NCI-H510A (cell line): ENCODE measurements at places on chromosomes 11 and 22.

DNA sequence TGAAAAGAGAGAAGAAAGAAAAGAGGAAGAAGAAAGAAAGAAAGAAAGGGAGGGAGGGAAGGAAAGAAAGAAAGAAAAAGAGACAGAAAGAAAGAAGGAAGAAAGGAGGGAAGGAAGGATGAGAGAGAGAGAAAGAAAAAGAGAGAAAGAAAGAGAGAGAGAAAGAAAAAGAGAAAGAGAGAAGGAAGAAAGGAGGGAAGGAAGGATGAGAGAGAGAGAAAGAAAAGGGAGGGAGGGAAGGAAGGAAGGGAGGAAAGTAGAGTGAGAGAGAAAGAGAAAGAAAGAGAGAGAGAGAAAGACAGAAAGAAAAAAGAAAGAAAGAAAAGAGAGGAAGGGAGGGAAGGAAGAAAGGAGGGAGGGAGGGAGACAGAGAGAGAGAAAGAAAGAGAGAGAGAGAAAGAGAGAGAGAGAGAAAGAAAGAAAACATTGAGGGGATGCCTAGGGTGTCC, 11.5 kb upstream of the RAC2 start:
- DNase-seq: no peak

GRCh38 chr11:9066433-9066925, 24.9 kb downstream of the SCUBE2 start:
- DNase-seq: no peak

DNA sequence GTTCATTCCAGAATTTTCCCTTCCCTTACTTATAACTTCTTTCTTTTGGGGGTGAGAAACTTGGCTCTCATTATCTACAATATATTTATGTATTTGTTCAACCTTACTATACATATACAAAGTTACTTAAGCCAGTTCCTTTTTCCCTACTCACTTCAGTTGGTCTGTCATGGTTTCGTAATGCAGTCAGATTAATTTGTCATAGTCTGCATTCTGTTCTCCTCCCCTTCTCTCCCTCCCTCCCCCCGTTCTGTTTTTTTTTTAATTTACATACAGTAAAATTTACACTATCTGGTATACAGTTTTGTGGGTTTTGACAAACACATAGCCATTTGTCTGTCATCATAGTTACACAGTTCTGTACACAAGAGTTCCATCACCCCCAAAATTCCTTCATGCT, 71.8 kb upstream of the ADORA2A start:
- no peak for DNase-seq

DNA sequence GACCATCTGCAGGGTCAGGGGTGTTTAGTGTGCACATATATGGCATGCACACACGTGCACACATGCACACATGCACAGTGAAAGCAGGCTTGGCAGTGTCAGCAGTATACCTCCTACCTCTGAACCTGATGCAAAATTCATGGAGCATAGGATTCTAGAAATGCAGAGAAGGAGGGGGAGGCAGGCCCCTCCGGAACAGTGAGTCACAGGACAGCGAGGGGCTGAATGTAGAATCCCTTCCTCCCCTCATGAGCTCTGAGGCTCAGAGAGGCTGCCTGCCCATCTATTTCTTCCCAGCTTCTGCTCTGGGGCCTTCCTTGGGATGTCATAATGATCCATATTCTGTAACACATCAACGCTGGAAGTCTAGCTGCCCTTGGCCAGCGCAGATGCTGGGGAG, 66.7 kb upstream of the NECTIN1 start:
- no peak for DNase-seq

GRCh38 chr11:8386134-8386864, 122.6 kb upstream of the LMO1 start:
- no peak for DNase-seq

DNA sequence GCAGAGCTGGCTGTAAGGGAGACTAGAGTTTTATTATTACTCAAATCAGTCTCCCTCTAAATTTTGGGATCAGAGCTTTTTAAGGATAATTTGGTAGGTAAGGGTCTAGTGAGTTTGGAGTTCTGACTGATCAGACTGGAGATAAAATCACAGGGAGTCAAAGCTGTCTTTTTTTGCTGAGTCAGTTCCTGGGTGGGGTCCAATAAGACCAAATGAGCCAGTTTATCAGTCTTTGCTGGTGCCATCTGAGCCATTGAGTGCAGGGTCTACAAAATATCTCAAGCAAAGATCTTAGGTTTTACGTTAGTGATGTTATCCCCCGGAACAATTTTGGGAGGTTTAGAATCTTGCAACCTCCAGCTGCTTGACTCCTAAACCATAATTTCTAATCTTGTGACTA, 935.1 kb upstream of the RAG2 start:
- no peak for DNase-seq

DNA sequence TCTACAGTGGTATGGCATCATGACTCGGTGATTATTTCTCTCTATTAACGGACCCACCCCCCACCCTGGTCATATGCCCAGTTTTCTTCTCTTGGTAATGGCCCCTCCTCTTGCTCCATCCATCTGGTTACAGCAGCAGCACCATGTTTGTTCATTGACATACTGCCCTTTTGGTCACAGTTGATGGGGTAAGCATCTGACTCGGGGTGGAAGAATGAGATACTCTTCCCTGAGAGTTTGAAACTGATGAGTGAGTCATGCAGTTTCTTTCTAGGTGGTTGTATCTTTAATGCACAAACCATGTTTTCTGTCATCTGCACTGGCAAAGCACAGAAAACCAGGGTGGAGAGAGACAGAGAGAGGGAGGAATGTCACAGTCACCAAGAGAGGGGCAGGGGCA, 126.0 kb downstream of the SYN3 start:
- no peak for DNase-seq

- no peak for DNase-seq
Measured at GRCh38 chr11:125188021-125188420, 23.5 kb downstream of the PKNOX2 start.

- DNase-seq: no peak
Measured at GRCh38 chr11:107931206-107931605, 3.0 kb downstream of the RAB39A start.

GRCh38 chr11:76073724-76074123, 132.6 kb downstream of the WNT11 start:
- DNase-seq: no peak

DNA sequence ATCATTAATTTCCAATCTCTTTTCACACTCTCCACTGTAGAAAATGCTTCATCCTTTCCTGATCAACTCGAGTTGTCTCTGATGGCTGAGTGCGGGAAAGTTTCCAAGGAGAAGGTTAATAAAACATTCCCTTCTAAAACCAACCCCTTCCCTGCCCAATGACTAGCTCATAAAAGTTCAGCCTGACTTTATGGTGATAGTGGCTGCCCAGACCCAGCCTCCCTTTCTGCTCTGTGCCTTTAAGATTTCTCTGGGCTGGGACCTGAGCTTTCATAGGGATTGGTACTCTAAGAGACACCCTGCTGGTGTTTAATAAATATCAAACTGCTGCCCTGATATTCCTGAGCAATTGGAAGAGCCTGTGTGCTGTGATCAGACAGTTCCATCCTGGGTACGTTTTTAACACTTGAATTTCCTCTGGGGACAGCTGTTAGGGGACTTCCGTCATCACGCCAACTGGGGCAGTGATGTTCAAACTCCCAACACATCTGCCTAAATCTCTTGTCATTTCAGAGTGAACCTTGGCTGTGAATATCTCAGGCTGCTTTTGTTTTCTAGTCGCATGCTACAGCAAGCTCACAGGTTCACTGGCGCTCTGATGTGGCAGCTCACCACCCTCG, 195.0 kb upstream of the KIRREL3 start:
- no peak for DNase-seq

DNA sequence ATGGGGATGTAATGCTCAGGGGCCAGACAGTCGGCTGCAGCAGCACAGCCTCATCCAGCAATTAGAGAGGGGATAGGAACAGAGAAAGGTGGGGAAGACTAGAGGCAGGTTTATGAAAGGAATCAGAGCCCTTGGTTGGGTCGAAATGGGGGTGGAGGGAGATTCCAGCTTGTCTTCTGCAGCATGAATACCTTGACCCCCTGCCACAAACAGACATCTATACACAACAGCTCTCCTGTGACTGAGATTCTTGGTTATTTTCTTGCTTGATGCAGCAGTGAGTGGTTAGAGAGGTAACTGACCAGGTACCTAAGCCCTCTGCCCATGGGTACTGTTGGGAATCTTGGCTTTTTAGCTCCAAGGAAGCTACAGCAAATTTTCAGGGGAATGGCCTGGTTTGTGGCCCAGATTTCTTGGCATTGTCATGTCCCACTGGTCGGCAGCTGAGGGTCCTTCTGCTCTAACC, at the start of gene TRIM49D1:
Gene TRIM49D1, minus strand, starts transcription at position 51 of the 466 bp plus-strand sequence. CDS start 4,535 bp downstream, outside the sequence.
- DNase-seq: no peak

GRCh38 chr11:126890561-126890960, 110.0 kb downstream of the KIRREL3 start:
- DNase-seq: no peak

- no peak for DNase-seq
Measured at GRCh38 chr11:84558085-84558905, 1068.8 kb downstream of the DLG2 start.

DNA sequence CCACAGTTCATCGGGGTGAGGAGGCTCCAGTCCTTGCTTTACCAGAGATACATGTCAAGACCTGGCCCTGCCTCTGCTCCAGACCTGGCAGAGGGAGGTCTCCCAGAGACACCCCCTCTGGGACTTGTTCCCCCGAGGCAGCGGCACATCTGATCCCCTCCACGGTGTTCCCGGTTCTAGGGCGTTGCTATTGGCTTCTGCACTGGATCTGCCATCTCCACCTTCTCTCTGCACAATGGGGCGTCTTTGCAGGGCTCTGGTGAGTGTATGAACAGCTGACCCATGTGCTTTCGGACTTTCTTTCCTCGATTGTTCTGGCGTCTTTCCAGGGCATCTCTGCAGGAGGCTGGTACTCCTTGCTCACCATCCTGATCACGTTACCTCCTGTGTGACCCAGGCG, 930.4 kb downstream of the TBC1D22A start:
- DNase-seq: no peak

DNA sequence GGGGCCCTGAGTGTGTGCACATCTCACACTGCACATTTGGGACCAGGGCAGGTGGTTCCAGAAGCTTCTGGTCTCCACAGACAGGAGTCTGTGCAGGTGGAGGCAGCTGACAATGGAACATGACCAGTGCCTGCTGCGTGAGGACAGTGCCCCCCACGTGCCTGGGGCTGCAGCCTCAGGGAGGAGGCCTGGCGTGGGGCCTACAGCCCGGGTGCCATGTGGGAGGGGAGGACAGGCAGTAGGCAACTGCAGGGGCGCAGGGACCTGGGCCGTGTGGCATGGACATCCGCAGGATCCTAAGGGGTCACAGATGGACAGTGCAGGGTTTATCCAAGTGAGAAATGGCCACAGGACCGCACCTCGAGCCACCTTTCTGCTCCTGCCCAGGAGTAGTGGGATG, 28.8 kb downstream of the TSPAN4 start:
- DNase-seq: no peak

- DNase-seq: peak; percentile 37
Measured at GRCh38 chr22:50613291-50613981, 12.8 kb downstream of the MAPK8IP2 start.

- DNase-seq: no peak
Measured at GRCh38 chr11:120985718-120986569, 38.0 kb upstream of the TBCEL start.

- no peak for DNase-seq
Measured at GRCh38 chr11:68303982-68304780, 8.2 kb upstream of the LRP5 start.

GRCh38 chr22:44181912-44182587, 1.3 kb downstream of the PARVG start:
- no peak for DNase-seq

DNA sequence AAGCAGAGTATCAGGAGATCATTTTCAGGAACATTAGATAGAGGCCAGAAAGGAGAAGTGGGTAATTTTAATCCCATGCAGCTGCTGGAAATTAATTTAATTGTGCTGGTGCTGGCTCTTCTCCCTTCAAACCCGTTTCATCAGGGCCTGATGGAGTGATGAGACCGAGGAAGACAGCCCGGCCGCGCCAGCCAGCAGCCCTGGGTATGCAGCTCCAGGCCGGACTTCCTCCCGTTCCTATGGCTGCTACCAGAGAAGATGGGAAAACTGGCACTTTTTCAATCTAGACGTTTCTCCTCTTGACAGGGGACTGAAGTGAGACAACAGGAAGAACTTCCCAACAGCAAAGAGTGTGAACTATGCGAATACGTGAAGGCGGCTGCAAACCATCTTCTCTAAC, 24.6 kb upstream of the ZBTB16 start:
- DNase-seq: no peak

DNA sequence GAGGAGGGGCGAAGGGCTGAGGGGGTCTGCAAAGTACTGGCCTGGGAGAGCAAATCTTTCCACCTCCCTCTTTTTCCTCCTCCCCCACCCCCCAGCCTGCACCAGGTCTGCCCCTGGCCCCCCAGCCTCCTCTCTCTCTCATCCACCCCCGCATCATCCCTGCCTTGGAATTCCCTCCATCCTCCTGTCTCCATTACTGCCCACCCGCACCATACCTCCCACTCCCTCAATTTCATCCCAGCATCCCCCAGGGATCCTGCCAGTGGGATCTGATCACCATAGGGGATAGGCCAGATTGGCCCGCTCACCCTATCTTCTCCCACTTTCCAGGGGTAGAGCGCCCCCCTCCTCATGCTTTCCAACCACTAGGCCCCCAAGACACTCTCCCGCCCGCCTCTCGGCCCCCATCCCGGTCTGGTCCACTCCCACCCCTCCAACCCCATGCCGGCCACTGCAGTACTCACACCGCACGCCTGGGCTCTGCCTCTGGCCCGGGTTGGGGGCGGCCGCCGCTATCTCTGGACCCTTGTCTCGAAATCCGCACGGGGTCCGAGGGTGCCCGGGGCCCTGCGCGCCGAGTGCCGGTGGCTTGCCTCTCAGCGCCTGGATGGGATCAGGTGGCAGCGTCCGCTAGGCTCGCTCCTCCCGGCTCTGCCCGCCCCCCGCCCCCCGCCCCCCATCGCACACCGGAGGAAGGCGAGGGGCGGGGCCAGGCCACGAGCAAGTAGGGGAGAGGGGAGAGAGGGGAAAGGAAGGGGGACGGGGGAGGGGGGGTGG, at the start of gene GAL3ST3:
Gene GAL3ST3, minus strand, starts transcription at position 615 of the 777 bp plus-strand sequence. CDS start 3,746 bp downstream, outside the sequence.
- no peak for DNase-seq

DNA sequence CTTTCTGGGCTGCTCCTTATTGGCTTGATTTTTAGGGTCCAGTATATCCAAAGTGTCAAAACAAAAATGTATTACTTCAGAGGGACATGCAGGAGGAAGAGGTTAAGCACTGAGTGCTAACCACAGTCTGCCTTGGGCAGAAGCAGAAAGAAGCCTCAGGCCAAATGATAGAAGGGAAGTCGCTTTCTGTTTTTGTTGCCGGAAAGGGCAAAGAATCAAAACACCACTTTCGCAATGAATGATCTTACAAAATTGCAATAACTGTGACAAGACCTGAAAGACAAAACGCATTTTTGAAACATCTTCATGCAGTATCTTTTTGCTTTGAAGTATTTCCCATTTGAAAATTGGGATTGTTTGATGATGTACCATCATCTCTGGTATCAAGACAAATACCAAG, 70.1 kb upstream of the PICALM start:
- DNase-seq: no peak
